ENCODE measurements at places on chromosomes 13 and 19.

GRCh38 chr19:52734331-52734892, 432 bp downstream of the ZNF611 start:
- DNase-seq = no peak

DNA sequence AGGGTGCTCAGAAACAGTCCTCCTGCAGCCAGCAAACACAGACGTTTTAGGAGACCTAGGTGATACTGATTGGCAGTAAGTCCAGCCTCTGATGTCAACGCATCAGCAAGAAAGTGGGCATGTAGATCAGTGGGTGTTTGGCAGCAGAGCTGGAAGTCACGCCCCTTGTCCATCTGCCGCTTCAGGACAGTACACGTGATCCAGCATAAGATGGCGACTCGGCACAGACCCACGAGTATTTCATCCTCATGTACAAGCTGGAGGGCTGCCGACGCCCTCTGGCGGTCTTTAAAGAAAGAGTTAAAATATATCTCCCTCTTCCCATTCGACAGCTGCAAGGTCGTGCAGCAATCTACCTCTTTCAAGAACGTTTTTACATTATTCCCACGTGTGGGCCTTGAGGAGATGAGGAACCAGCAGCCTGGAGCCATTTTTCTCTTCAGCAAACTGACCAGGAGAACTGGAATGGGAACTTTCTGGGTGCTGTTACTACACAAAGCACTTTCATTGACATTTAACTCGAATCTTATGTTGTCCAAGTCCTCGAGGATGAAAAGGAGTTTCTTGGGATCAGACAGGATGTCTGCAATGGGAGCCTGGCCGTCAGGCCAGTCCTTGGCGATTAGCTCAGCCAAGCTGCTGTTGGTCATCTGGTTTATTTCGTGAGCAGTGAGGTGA, 22.3 kb downstream of the NLRP11 start:
- DNase-seq = no peak

- DNase-seq = no peak
Measured at GRCh38 chr19:23969630-23970029, 54.9 kb downstream of the ZNF726 start.

- DNase-seq = peak; percentile 73
Measured at GRCh38 chr19:12194827-12195731, 32.2 kb downstream of the ZNF136 start.

DNA sequence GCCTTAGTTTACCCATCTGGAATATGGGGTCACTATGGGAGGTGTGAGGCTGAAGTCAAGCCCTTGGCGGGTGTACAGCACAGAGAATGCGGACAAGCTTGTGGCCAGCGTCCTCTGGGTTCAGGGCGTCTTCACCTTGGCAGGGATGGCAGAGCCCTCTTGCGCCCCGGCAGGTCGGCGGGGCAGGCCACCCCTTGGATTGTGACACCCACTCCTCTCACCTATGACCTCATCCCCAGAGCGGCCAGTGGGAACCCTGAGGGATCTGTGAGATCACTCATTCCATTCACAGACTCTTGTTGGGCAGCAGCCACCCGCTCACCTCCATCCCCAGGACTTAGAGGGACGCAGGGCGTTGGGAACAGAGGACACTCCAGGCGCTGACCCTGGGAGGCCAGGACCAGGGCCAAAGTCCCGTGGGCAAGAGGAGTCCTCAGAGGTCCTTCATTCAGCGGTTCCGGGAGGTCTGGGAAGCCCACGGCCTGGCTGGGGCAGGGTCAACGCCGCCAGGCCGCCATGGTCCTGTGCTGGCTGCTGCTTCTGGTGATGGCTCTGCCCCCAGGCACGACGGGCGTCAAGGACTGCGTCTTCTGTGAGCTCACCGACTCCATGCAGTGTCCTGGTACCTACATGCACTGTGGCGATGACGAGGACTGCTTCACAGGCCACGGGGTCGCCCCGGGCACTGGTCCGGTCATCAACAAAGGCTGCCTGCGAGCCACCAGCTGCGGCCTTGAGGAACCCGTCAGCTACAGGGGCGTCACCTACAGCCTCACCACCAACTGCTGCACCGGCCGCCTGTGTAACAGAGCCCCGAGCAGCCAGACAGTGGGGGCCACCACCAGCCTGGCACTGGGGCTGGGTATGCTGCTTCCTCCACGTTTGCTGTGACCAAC, at the start of gene SPACA4:
Gene SPACA4, plus strand, starts transcription at position 280 of the 896 bp plus-strand sequence. Its CDS starts 237 bp downstream, at position 517.
- no peak for DNase-seq

DNA sequence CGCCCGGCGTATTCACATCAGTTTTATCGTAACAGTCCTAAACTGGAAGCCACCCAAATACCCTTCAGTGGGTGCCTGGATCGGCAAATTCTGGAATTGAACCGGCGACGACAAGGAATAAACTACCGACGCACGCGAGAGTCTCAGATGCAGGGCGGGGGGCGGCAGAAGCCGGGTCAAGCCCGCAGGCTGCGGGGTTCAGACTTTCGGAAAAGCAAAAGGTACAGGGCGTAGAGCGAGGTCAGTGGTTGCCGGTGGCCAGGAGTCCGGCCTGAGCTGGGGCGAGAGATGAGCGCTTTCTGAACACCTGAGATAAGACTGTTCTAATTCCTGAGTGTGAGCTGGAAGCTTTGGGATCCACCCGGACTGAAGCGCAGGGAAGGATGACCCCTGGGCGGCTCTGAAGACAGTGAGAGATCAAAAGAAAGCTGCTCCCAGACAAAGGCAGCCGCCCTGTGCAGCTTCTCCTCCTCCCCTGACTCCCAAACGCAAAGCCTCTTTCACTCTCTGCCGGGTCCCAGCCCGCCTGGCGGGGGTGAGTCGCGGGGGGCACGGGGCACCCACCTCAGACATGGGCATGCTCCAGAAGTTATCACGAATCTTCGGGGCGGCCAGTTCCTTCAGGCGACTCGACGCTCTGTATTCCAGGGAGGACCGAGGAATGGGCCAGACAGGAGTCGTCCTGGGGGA, 26.2 kb upstream of the MIER2 start:
- DNase-seq = no peak

GRCh38 chr13:36857253-36857652, 38.2 kb downstream of the RFXAP start:
- no peak for DNase-seq

- no peak for DNase-seq
Measured at GRCh38 chr13:33236021-33236420, 49.5 kb downstream of the STARD13 start.

DNA sequence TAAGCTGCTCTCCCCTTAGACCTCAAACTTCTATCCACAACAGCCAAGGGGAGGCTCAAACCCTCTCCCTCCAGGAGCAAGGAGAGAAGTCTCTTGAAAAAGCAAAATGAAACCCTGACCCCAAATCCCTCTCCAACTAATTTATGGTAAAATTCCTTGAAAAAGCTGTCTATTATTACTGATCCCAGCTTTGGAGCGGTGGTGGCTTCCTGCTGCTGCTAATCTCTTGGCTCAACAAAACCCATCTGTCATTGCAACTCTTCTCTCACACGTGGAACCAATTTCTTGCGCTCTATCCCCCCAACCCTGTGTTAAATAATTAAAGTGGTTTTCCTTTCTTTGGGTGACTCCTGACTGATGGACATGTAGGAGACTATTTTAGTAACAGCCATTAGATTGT, 64.1 kb upstream of the OXGR1 start:
- no peak for DNase-seq

- DNase-seq = no peak
Measured at GRCh38 chr19:29530540-29531457, 5.0 kb downstream of the VSTM2B start.

- DNase-seq = no peak
Measured at GRCh38 chr13:52599848-52600603, 42.2 kb upstream of the HNRNPA1L2 start.

DNA sequence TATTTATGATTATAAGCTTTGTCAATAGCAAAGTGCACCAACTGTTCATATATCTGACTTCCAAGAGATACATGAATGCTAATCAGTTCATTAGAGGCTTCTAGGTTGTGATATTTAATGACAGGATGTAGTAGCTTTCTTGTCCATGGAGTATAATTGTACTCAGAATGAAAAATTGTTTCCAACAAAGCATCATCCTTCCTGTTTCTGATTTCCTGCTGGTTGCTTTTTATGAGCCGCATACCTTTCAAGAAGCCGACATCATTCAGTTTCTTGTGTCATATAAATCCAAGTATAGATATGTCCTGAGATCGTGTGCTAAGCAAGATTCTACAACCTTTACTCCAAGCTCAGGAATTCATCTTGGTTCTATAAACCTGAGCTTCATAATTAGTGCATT, 326.6 kb downstream of the DIAPH3 start:
- no peak for DNase-seq

Data from activated CD8-positive, alpha-beta memory T cell treated with anti-CD3 and anti-CD28 coated beads for 4 hours (primary cell).